CD4-positive, alpha-beta T cell treated with Interleukin-17A for 1 hour (primary cell): ENCODE measurements at places on chromosomes 5 and 9.

- DNase-seq, result no peak
Observed at GRCh38 chr5:86127696-86128095, 490.0 kb upstream of the COX7C start.

GRCh38 chr9:76725011-76725546, 39.2 kb upstream of the PCA3 start:
- no peak for DNase-seq

GRCh38 chr5:154757814-154758406, 2.7 kb downstream of the LARP1 start:
- peak; percentile 46 for DNase-seq

DNA sequence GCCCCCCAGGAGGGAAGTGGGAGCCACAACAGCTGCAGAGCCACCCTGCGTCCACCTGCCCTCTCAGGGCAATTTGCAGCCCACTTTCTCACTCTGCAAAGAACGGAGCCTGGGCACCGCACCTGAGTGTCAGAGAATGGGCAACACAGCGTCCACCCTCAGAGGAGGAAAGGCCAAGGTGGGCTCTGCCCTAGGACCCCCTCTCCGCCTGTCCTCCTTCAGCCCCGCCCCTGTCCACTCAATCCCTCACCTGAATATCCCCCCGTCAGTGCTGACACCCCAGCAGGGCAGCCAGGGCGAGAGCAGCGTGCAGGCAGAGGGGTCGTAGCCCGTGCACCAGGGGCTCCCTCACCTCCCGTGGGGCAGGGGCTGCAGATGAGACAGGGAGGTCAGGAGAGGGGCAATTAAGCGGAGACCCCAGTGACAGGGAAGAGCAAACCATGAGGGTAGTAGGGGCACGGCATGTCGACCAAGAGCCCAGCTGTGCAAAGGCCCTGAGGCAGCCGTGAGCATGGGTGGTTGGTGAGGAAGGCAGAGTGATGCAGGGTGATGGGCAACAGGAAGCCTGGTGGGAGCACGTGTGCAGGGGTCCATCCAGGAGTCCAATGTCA, 140.3 kb downstream of the OLFM1 start:
- no peak for DNase-seq

GRCh38 chr9:6055666-6056065, 40.2 kb upstream of the RANBP6 start:
- DNase-seq, result no peak

DNA sequence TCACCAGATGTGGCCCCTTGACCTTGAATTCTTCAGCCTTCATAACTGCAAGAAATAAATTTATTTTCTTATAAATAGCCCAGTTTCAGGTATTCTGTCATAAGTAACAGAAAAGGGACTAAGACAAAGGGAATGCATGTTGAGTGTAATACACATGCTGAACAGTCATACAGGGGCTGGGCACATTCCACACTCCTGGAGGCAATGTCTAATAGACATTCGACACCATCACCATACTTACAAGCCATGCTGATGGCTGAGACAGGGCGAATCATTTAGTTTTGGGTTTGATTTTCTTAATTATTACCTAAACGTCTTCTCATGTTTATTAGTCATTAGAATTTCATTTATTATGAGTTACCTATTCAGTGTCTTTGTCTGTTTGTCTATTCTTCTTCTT, 68.5 kb downstream of the TENT4A start:
- DNase-seq, result no peak

GRCh38 chr9:99124534-99125255, 19.8 kb downstream of the TGFBR1 start:
- DNase-seq, result no peak

DNA sequence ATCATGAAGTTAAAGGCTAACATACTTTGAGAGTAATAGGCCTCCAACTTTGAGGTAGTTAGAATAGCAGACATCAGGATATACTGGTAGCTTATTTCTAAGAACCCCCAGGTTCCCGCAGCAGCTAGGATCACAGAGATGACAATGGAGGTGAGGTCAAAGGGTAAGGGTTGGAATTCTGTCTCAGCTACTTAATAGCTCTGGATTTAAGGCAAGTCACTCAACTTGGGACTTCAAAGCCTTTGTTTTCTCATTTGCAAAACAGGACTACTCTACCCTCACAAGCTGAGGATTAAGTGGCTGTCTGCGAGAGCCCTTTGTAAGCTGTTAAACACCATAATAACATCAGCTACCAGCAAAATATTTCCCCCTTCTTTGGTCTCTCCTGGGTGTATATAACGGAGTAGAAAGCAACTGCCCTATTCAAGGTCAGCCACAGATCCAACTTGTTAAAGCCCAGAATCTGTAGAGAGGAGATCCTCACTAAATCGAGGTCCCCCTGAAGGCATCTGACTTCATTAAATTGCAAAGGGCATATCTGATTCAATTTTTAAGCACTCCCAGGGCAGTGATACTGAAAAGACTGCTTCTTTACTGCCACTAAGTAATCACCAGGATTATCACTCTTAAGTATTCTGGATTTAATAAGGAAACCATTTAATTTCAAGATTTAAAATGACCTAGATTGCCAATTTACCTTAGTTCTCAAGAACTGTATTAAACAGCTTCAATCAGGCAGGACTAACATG, 104.7 kb downstream of the DCP2 start:
- DNase-seq, result no peak

DNA sequence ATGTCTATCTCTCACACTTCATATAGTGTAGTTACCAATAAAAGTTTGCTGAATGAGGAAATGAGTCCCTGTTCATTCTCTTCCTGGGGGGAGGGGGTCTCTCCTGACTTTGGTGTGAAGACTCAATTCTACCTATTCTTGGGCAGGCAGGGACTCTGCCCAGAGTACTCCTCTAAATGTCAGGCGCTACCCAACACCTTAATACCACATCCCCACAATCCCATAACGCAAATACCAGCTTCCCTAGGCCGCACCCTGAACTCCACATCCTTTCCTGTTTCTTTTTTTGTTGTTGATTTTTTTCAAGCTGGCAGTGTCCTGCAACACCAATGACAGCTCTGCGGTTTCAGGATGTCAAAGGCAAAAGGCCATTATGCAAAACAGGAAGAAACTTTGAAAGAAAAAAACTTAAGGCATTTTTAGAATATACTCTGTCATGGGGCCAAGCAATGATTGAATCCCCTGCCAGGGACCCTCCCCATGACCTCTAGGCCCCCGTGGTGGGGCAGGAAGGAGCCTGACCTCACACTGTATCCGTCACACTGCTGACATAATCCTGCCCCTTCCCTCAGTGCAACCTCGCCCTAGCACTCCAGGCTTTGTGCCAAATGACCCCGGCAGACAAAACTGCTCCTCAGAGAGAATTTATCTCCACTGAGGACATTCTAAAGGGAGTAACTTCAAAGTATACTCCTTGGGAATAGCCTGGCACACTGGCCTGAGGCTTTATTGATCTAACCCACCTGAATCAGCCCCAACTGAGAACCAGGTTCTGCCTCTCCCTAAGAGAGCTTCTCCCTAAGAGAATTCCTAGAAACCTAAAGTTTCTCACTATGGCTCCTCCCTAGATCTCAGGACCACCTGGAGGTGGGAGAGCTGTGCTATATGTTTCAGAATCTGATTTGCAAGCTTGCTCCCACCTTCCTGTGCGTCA, 8.0 kb downstream of the B4GALT1 start:
- DNase-seq, result peak; percentile 74
